ENCODE measurements at places on chromosomes 3 and 15. TPM values are rescaled to one million over a fixed set of nuclear protein-coding genes. Genes with fewer than 3 reads are reported as not detected.

C3orf70 gene
- 9.4 TPM for polyA plus RNA-seq

ADGRG7 gene
- 0.08 TPM for polyA plus RNA-seq

SLC2A2 gene
- 11.7 TPM for polyA plus RNA-seq

GALK2 gene
- 31.2 TPM for polyA plus RNA-seq

P2RY13 gene
- 2.0 TPM for polyA plus RNA-seq

PDCD10 gene
- polyA plus RNA-seq, result 57.1 TPM

ERICH6 gene
- polyA plus RNA-seq, result 1.1 TPM

DNA sequence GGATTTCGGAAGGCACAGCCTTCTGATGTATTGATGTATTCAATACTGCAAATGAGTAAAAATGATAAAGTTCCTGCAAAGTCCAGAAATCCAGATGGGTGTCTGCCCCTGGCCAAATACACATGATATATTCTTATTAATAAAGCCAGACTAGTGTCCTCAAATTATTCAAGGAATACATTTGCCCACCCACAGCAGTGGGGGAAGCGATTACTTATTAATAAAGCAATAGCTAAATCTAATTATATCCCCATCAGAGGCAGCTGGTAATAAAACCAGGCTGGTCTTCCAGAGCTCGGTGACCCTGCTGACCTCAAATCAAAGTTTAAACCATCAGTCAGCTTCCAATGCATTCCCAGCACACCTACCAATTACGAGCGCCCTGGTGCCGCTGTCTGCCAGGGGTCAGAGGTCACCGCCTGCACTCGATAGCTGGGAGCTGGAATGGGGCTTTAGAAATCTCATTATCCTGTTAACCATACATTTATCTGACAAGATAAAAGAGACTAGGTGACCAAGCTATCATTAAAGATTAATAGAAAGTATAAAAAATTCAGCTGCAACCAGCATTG, 330.3 kb downstream of the UACA start:
- DNase-seq, result no peak

- DNase-seq, result no peak
Observed at GRCh38 chr3:71510510-71510909, 73.0 kb downstream of the FOXP1 start.

DNA sequence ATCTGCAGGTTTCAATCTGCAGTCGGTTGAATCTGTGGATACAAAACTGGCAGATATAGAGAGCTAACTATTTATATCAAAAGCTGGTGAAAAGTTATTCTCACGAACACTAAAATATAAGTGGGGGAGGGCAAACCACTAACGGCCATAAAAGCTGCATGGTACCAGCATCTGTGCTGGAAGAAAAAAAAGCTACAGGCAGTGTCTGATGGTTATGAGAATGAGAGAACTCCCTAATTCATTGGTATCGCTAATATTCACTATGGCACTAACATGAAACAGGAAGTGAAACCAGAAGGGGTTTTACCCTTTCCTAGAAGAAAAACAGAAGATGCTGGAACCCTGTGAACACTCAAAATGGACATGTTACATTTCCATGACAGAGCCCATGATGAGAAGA, 15.9 kb downstream of the CEP70 start:
- no peak for DNase-seq

DNA sequence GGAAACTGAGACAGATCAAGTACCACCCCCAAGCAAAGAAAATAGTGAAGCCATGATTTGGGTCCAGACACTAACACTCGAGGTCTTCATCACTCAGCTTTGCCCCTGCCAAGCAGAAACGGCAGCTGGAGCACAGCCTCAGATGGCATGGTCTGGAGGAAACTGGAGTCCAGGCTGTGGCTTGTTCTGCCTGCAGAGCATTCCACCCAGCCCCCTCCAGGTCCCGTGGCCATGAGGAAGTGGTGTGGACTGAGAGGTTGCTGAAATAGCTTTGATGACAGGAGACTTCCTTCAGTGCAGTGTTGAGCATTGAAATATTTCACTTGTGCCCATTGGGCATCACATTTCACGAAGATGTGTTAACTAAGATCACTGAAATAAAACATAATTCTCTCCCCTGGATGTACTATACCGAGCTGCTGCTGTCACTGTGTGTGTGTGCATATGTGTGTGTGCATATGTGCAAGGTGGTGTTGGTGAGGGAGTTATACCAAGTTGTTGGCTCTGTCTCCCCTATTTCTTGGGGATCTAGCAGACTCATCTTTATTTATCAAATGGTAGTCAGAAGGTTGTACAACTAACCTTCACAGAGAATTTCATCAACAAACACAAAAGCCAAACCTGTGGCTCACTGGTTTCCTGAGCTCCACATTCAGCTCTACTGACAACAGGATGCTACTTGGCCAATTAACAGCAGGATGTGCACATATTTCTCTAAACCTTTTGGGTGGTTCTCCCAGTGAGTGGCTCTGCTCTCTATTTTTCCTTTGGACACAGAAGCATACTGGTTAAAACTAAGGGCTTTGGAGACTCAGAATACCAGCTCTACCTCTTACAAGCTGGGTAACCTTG, 660.1 kb upstream of the CFAP20DC start:
- DNase-seq, result no peak

GRCh38 chr3:161969867-161970266, 473.3 kb downstream of the OTOL1 start:
- no peak for DNase-seq

DNA sequence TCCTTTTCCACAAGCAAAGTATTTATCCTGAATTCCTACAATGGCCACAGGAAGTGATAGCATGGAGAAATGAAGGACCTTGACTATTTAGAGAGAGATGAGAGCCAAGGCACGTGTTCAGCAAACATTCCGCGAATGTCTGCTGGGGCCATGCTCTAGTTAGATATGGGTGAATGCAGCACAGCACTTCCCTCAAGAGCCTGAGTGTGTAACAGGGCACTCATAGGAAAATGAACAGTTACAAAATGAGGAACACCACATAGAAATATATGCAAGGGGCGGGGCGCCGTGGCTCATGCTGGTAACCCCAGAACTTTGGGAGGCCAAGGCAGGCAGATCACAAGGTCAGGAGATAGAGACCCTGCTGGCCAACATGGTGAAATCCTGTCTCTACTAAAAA, 406.9 kb downstream of the NR2F2 start:
- DNase-seq, result no peak

DNA sequence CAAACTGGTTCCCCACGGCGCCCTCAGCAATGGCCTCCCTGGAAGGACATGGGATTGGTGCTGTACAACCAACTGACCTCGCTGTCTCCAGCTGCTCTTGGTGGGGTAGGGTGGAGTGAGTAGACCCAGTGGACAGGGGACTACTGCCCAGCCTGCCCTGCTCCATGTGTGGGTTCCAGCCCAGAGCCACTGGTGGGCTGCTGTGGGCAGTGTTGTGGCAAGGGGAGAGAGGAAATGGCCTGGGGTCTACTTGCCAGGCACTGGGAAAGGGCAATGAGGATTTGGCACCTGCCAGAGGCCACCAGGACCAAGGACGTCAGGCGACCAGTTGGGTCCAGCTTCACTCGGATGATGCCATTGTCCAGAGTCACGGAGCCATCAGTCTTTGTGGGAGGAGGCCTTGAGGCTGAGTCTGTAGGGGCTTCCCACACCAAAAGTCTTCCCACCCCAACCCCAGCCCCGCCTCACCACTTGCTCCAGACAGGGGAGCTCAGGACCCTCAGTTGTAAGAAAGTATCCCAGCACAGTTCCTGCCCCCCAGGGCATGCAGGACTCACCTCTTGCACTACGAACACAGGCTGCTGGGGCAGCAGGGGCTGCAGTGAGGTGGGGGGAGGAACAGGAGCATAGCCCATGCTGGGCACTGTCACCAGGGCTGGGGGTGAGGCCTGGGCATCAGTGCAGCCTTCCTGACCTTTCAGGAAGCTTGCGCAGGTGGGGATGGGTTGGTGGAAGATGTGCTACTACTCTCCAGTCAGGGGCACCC, 9.5 kb downstream of the MAN2C1 start:
- no peak for DNase-seq

- no peak for DNase-seq
Observed at GRCh38 chr3:11084098-11084497, 70.2 kb upstream of the HRH1 start.
